Activated effector memory CD4-positive, alpha-beta T cell treated with anti-CD3 and anti-CD28 coated beads, Interleukin-2, amount 50 U/mL, for 16 hours (primary cell): ENCODE measurements at places on chromosomes 1 and 21.

DNA sequence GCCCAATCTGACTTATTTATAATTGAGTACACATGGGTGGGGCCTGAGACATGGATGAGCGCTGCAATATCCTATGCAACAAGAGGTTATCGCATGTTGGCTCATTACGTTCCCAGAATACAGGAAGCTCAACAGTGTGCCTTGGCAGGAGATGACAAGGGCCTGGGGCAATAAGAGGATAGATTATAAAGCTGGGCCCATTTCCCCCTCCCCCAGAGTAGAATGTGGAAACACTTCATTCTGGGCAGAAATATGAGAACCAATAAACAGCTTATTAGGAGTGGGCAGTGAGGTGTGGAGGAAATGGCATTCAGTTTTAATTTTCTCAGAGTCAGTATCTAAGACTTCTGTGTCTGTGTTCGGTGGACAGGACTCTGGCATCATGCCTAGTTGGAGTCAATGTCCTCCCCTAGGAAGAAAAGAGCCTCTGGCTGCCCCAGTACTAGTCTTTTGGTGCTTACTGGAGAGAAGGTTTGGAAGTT, 92.8 kb downstream of the PIK3R3 start:
- no peak for DNase-seq

DNA sequence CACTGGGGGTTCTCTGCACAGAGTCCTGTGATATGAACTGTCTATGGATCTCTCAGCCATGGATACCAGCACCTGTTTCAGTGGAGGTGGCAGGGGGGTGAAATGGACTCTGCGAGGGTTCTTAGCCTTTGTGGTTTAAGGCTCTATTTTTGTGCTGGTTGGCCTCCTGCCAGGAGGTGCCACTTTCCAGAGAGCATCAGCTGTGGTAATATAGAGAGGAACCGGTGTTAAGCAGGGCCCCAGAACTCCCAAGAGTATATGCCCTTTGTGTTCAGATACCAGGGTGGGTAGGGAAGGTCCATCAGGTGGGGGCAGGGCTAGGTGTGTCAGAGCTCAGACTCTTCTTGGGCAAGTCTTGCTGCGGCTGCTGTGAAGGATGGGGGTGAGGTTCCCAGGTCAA, 330.0 kb upstream of the PLD5 start:
- DNase-seq: no peak

GRCh38 chr1:34787461-34788420, 5.1 kb upstream of the GJA4 start:
- DNase-seq: no peak

DNA sequence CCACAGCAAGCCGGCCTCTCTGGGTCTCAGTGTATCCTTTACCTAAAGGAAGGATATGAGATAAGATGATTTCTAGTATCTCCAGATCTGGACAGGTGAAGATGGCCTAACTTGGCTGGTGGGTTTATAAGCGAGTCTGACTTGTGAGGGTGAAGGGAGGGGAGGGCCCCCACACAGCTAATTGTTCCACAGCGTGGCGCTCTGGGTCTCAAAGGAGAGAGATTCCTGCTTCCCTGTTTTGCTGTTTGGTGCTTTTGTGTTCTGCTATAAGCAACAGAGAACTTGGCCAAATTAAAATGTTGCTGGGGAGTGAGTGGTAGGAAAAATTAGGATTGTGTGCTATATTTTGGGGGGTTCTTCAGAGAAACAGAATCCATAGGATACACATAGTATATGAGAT, 28.9 kb upstream of the NLRP3 start:
- DNase-seq: no peak

GRCh38 chr21:39673736-39674135, 61.0 kb downstream of the B3GALT5 start:
- DNase-seq: no peak

DNA sequence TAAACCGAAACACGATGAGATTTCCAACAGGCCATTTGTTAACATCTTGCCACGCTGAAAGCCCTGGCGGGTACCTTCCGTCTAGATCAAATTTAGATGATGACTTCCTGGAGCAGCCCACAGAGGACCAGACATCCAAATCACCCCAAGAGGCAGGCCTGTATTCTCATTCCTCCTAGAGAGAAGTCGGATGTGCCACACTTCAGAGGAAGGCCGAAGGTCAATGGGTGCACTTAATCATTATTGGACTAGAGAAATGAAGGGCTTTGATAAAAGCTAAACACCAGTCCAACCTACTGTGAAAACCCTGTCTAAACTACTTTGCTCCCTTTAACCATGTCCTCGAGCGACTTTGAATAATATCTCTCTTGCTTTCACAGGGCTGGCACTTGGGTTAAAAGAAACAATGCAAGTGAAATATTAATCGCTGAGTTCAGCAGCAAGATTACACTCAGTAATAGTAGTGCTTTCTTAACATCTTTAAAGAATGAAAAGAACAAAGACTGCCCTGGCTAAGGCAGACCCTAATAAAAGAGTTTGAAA, 76.5 kb downstream of the BCAR3 start:
- DNase-seq: no peak

GRCh38 chr21:43273708-43274021, 104.9 kb downstream of the CRYAA start:
- DNase-seq: no peak

DNA sequence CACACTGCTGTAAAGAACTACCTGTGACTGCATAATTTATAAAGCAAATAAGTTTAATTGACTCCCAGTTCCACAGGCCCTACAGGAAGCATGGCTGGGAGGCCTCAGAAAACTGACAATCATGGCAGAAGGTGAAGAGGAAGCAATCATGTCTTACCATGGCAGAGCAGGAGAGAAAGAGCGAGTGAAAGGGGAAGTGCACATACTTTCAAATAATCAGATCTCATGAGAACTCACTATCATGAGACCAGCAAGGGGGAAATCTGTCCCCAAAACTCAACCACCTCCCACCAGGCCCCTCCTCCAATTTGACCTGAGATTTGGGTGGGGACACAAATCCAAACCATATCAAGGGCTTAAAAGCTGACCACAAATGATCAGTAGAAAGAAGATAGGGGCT, 493.2 kb downstream of the PTPRC start:
- no peak for DNase-seq

DNA sequence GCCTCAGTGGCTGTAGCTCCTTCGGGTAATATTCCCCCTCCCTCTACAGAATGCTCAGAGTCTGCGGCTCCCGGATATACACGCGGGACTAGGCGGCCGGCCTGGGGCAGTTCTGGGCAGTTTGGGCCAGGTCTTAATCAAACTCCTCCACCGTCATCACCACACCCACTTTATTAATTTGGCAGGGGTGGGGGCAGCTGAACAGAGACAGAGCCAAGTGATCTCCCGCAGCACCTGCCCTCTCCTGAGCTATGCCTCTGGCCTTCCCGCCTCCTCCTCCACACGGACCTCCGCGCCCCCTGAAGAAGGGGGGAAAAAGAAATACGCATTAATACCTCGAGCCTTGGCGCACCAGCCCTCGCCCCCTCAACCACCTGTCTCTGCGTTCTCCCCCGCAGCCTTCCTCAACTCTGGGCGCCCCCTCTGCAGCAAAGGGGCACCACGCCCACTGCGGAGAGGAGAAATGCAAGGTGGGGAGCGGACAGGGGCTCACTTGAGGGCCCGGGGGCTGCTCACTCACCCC, 42.6 kb downstream of the CD34 start:
- DNase-seq: peak; percentile 76

DNA sequence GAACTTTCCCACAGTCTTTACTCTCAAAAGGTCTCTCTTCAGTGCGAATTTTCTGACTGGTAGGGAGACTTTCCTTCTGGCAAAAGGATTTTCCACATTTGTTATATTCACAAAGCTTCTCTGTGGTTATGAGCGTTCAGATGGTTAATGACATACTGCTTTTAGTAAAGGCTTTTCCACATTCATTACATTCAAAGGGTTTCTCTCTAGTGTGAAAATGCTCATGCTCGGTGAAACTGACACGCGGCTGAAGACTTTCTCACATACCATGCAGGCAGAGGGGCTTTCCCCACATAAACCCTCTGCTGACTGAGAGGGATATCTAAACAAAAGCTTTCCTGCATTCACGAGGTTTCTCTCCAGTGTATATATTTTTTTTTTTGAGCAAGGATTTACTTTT, 9.9 kb upstream of the KLF18 start:
- DNase-seq: no peak

DNA sequence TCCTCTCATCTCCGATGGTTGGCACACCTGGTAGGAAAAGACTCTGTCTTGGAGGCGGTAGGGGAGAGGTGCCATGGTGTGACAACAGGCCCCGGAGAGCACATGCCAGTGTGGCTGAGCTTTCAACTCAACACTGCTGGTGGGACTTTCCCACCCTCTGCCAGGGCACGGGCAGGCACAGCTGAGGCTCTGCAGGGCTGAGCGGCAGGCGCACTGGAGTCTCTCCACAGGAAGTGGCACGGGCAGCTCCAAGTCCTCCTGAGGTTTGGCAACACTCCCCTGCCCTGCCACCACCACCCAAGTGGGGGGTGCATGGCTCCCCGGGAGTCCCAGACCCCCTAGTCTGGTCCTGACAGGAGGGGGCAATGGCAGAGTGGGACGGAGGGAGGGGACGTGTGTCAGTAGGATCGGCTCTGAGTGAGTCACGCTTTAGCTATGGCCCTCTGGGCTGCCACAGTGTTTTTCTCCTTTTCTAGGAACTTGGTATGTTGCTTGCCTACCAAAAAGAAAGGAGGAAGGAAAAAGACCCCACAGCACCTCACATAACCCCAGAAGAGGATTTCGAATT, 27.3 kb upstream of the EVA1B start:
- DNase-seq: peak; percentile 85

- no peak for DNase-seq
These were observed 1.1 kb downstream of the IGFN1 start for GRCh38 chr1:201191653-201192260.

GRCh38 chr1:58765006-58765405, 18.8 kb downstream of the JUN start:
- DNase-seq: no peak

GRCh38 chr1:166153525-166154314, 13.1 kb downstream of the FAM78B start:
- no peak for DNase-seq

DNA sequence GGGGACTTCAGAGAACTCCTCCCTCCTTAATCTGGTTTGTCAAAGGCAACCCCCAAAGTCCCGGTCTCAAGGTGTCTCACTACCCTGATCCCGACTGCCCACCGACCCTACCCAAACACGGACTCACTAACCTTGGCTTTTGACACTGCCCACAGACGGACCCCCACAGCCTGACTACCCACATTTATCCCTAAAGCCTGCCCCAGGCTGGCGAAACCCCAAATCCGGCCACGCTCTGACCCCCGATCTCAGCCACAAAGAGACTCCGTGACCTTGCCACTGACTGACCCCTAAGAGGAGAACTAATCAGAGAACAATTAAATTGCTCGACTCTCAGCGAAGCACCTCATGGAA, 5.2 kb downstream of the ID3 start:
- no peak for DNase-seq

DNA sequence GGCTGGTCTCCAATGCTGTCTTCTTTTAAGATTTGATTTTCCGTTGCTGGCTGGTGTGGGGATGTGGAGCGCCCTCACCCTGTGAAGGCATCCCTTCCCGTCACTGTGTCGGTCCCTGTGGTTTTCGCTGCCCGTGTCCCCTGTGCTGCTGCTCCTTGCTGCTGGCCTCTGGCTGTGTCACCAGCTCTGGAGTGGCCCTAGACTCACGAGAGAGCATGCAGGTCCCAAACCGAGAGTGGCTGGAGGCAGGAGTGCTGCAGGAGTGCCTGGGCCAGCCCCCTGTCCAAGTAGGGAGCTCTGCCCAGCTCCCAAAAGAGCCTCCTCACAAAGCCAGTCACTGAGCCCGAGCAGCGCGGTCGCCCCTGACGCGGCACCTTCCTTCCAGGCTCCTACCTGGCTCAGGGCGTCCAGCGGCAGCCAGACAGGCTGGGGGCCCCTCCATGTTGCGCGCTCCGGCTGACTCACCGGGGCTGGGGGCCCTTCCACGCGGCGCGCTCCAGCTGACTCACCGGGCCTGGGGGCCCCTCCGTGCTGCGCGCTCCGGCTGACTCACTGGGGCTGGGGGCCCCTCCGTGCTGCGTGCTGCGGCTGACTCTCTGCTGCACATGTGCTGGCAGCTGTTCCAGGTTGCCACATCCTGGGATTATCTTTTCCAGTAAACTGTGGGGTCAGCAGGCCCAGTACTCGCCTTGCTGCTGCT, 106.7 kb upstream of the COL6A1 start:
- peak; percentile 60 for DNase-seq

DNA sequence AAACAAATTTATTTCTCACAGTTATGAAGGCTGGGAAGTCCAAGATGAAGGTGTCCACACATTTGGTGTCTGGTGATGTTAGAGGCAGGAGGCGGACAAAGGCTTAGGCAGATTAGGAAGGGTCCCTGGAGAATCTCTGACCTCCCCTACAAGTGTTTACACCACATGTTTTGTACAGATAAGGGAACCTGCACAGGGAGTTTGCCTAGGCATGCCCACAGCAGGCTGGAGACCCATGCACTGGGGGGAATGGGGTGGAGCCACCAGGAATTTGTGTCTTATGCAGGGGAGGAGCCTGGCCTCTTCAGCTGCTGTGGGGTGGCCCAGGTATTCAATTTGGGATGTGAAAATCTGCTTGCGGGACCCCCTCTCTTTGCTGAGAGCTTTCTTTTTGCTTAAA, 131.3 kb downstream of the PATJ start:
- no peak for DNase-seq

DNA sequence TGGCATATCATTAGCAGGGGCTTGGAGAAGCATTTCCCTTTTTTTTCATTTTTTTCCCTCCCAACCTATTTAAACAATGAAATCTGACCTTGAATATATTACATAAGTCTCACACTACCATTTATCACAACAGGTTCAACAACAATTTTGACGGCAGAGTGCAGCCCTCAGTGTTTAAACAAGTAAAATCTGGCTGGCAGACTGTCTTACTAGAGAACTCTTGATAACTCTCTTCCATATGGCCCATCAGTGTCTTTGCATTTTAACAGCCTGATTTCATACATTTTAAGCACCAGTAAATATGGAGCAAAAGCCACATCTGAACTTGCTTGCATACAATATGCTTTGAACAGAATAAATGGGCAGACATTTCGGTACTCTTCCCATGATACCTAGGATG, 213.0 kb downstream of the KCTD3 start:
- no peak for DNase-seq

DNA sequence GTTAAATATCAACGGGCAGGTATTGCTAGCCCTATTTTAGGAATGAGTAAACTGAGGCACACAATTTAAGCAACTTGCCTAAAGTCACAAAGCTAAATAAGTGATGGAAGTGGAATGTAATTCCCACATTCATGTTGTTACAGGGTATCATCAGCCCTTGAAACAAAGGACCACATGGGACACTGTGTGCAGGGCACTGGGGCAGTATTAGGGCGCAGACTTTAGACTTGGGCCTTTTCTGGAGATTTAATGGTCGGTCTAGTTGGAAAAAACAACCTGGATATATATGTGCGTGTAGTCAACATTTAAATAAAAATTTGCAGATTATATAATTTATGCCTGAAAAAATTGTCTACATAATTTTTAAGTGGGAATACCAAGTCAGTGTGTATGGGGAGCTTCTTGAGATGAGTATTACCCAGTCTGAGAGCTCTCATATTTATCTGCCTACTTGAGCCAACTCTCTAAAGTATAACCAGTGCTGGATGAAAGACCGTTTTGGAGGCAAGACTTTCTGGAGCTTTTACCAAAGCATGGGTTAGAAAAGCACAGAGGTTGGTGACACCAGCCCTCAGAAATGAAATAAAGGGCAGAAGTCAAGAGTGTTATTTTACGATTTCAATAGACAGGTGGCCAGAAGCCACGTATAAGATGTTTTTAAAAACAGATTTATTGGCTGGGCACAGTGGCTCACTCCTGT, 1.6 kb downstream of the KDM1A start:
- no peak for DNase-seq

- DNase-seq: no peak
These were observed 33.6 kb downstream of the CAMK1G start for GRCh38 chr1:209617047-209617673.
